ENCODE measurements at places on chromosomes 4 and X.

DNA sequence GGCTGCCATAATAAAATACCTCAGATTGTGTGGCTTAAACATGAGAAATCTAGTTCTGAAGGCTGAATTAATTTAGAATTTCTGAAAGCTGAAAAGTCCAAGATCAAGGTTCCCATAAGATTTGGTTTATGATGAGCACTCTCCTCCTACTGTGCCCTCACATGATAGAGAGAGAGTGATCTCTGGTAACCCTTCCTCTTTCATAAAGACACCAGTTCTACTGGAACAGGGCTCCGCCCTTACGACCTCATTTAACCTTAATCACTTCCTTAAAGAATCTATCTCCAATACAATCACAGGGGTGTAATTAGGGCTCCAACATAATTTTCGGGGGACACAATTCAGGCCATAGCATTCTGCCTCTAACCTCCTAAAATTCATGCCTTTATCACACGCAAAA, 194.0 kb upstream of the MAB21L2 start:
- DNase-seq: no peak

- no peak for DNase-seq
Measured at GRCh38 chrX:32987142-32987541, 224.2 kb downstream of the DMD start.

- no peak for DNase-seq
Measured at GRCh38 chrX:110139172-110139571, 136.3 kb downstream of the TMEM164 start.

GRCh38 chrX:115408771-115409400, 119.4 kb downstream of the LUZP4 start:
- no peak for DNase-seq

All from HT1080 (cell line).